ENCODE measurements at places on chromosomes 11 and 22.

DNA sequence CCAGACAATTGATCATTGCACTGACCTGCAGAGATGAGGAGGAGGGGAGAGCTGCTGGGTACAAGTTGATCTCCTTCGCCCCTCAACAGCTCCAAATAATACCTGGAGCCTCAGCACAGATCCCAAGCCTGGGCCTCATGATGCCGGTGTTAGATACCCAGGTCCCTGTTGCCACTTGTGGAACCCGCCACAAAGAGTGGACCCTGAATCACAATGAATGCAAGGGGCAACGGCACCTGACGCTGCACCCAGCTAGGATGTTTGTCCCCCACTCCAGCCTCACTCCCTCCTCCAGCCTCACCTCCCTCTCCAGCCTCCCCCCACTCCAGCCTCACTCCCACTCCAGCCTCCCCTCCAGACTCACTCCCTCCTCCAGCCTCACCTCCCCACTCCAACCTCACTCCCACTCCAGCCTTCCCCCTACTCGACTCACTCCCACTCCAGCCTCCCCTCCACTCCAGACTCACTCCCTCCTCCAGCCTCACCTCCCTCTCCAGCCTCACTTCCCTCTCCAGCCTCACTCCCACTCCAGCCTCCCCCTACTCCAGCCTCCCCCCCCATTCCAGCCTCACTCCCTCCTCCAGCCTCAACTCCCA is 879.0 kb downstream of the BRD1 start:
- no peak for DNase-seq

DNA sequence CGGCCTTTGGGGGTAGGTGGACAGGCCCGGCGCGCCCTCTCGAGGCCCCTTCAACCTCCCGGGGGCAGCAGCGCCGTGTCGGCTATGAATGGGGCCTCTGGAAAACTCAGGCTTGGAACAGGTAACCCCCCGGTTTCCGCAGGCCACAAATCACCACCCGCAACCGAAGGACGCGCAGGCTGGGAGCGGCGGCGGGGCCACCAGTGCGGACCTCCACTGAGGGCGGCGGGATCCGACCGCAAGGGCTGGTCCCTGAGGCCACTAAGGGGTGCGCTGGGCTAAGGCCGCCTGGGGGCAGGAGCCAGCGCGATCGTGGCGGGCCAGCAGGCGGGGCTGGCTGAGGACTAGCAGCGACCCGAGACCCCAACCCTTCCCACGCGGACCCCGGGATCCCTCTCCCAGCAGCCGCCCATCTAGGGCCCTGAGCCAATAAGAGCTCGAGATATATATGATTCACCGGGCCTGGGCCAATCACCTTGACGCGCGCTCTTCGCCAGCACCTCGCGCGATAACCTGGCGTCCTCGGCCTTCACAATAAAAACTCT is 609 bp upstream of the ATF4 start:
- peak; percentile 96 for DNase-seq

DNA sequence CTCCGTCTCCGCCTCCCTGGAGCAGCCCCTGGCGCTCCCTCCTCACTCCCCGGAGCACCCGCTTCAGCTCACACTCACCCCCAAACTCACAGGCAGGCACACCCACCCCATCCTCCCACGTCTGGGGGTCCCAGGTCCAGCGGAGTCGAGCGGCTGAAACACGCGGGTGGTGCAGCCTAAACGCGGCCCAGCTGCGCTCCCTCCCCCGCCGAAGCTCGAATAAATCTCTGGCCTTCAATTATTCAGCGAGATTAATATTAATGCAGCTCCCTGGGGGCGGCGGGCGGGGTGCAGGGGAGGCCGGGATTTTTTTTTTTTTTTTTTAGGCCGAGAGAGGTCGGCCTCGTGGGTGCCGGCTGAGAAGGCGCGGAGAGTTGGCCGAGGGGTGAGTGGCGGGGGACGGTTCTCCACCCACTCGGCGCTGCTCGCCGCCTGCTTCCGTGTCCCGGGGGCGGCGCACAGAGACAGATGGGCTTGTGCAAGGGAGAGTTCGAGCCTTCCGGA is 524 bp upstream of the SLC1A2 start:
- DNase-seq = no peak

GRCh38 chr11:130478881-130479280 is 30.4 kb downstream of the ADAMTS15 start:
- DNase-seq = no peak

GRCh38 chr11:14306481-14306880 is 52.5 kb downstream of the RRAS2 start:
- DNase-seq = no peak

- no peak for DNase-seq
Observed at GRCh38 chr11:93089474-93090102, 108.2 kb downstream of the SLC36A4 start.

All from CD8-positive, alpha-beta memory T cell (primary cell).